Thoracic aorta (tissue), 2 donors: ENCODE measurements at places on chromosomes 12 and 14.

DNA sequence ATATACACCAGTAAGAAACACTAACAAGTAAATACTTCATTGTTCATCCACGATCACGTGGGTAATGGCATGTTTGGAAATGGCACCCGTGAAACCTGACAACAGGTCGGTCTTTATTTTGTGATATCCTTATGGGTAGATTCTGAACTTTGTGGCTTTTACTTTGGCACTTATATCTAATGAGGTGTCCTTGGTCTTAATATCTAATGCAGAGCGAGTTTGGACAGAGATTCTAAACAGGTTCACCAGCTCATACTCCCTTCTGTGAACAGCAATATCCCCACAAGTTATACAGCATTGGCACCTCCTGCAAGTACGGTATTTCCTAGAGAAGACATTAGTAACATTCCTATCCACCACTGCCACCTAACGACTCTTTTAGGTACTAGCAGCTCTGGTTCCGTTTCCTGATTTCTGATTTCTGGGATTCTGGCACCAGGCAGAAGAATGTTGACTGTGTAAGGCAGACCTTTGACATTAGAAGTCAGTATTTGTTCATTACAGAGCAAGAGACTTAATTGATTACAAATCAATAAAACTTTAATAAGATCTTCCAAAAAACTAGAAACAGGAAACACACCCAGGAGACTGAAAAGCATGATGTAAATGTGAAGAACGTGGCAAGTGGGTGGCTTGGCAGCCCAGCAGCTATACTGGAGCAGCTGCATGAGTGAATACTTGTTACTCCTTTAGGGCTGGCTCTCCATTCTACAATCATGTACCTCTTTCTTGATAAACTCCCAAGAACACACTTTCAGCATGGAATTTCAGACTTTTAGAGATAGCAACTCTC is 2.5 kb downstream of the ANG start:
- DNase-seq = no peak

DNA sequence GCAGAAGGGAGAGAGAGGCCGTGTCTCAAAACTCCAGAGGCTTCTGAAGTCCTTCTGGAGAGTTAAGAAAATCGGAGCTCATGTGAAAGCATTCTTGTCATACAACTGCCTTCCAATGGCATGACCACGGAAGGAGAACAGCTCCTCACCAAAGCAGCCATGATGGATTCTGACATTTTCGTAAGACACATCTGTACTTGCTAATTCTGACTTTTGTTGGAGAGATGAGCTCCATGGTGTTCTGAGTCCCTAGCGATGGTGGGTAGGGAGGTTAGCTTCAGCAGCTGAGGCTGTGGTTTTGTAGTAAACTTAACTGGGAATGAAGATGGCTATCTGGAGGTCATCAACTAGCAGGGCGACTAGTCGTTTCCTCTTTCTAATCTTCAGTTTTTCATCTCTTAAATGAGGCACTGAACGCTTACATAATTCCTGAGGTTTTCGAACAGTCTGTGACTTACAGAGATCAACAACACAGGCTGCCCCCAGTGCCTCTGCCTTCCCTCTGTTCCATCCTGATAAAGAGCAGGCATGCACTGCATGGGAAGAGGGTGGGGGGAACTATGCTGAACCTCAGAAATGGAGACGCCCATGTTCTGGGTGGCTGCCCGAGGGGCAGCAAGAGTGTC is 28.6 kb upstream of the DICER1 start:
- DNase-seq = no peak

- no peak for DNase-seq
Observed at GRCh38 chr14:48937541-48938195, 648.5 kb downstream of the RPS29 start.

GRCh38 chr12:3920351-3921150 is 47.4 kb upstream of the PARP11 start:
- DNase-seq = no peak

GRCh38 chr12:95966287-95966870 is 23.2 kb downstream of the AMDHD1 start:
- DNase-seq = no peak

DNA sequence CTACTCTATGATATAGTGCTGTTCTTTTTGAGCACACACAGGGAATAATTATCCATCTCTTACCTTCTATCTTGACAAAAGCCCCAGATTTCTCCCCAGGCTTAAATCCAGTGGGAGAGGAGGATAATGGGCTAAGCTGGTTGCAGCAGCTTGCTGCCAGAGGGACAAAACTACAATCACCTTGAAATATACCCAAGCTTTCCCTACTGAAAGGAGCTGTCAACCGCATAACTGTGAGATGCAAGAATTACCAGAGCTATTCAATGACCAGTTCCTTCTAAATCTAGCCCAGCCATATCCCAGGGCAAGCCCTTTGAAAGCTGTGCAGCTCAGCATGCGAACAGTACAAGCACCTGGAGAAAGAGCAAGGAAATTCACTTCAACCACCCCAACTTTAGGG is 943 bp upstream of the MGAT4C start:
- no peak for DNase-seq

- DNase-seq = no peak
Observed at GRCh38 chr12:64890873-64891468, 66.5 kb downstream of the TBC1D30 start.

GRCh38 chr14:65560340-65561027 is 148.0 kb downstream of the FUT8 start:
- DNase-seq = no peak

DNA sequence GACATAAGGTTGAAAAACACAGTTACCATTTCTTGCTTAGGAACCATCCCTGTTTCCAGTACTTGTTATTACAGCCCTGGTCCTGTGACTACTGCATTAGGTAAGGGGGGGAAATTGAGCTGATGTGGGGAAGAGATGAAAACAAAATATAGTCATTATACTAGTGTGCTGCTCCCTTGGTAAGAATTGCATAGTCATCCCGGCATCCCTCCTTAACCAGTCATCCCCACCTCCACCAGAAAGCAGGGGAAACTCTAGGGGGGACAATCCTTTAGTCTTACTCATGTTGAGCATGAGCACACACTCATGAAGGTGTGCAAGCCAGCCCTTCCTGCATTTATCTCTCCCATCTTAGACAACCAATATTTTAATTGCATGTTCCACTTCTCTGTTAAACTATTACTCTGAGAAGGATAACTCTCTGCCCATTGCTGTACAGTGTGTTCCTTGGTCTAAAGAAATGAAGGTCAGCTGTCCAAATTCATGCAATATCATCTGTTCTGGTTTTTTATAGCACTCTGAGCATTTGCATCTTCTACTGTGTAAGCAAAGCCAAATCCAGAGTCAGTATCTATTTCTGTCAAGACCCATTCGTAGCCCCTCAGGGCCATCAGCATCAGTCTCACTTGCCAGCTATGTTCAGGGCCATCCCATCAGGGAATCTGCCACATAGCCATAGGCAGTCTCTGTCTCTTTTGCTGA is 46.8 kb downstream of the TMEM30B start:
- no peak for DNase-seq

- DNase-seq = no peak
Observed at GRCh38 chr12:88924162-88924561, 343.9 kb upstream of the KITLG start.

GRCh38 chr12:43287706-43288383 is 264.2 kb downstream of the ADAMTS20 start:
- DNase-seq = no peak

GRCh38 chr12:116977465-116978380 is 67.0 kb downstream of the FBXW8 start:
- DNase-seq = no peak

GRCh38 chr12:121825041-121825523 is 21.3 kb downstream of the SETD1B start:
- no peak for DNase-seq

GRCh38 chr14:53190938-53191337 is 37.8 kb upstream of the DDHD1 start:
- DNase-seq = no peak

GRCh38 chr12:21296751-21297406 is 37.8 kb downstream of the SLCO1A2 start:
- DNase-seq = no peak

- no peak for DNase-seq
Observed at GRCh38 chr14:75279153-75279762, 630 bp downstream of the FOS start.

- no peak for DNase-seq
Observed at GRCh38 chr12:94649349-94650142, 811 bp downstream of the TMCC3 start.

- no peak for DNase-seq
Observed at GRCh38 chr12:13211859-13212664, 15.5 kb downstream of the EMP1 start.

DNA sequence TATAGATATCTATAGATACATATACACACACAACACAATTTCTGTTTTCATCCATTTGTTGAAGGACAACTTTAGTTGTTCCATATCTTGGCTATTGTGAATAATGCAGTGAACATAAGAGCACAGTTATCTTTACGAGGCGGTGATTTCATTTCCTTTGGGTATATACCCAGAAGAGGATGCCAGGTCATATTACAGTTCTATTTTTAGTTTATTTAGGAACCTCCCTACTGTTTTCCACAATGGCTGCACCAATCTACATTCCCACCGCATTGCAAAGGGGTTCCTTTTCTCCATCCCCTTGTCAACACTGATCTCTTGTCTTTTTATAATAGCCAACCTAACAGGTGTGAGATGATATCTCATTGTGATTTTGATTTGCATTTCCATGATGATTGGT is 143.4 kb upstream of the ARHGAP5 start:
- no peak for DNase-seq

DNA sequence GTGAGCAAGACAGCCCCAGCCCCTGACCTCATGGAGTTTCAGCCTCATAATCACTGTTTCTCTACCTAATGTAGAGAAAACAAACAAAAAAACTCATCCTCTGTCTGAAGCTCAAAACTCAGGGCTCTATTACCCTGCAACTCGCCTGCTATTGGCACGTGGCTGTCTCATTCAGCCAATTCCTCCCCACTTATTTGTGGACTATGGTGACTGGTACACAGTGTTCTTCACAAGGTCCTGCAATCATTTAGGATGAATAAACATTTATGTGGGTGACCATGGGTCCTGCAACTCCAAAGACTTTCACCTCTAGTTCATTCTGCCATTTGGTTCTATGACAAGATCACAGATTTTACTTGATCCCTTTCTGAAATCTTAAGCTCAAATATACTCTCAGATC is 4.7 kb downstream of the PPP2R3C start:
- no peak for DNase-seq

GRCh38 chr12:60101715-60102114 is 505.9 kb downstream of the SLC16A7 start:
- DNase-seq = no peak

- no peak for DNase-seq
Observed at GRCh38 chr12:107326237-107326636, 232.9 kb upstream of the CRY1 start.

DNA sequence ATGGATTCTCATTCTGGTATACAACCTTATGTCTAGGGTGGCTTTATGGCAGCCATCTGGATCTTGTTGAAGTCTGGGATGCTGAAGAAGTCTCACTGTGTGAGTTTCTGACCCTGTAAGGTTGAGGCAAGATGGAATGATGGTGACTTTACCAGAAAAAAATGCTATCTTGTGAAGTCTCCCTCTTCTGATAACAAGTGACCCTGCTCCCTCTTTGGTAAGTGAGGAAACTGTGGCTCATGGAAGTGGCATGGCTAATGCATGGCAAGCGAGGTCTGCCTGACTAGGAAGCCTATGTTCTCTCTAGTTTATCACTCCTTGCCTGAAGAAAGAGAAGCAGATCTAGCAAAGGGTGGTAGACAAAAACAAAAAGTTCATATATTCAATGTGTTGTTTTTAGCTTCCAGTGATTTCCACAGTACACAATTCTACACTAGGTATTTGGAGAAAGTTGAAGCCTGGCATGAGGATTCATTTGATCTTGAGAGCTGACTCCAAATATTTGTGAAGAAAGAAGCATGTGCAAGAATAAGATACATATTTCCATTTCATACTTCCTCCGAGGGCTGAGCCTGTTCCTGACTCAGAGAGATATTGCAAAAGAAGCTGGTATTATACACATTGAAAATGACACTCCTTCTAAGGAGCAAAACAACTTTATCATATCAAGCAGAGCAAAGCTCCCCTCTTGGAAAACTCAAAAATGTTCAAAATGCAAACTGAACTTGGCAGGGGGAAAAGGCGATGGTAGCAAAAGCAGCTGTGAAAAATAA is 63.6 kb downstream of the HELB start:
- DNase-seq = no peak

DNA sequence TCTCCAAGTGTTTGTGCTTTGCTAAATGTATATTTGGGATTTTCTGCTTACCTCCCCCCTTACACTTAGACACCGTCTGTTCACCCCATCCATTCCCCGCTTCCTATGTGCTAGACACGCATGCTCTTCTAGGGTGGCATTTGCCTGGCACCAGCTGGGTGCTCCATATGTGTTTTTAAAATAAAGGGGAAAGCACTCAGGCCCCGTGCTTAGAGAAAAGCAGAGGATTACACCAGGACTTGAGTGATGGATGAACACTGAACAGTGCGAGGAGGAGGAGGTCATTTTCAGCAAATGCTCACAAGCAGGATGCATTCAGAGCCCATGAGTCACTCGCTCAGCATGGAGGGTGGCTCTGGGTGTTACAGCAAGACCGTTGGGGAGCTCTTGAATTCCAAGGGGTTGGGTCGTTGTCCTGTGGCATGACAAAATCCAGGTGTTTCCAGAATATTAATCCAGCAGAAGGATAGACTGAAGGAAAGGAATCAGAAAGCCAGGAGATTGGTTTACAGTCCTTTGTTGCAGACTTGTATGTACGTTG is 2.9 kb upstream of the BDKRB1 start:
- DNase-seq = no peak

- no peak for DNase-seq
Observed at GRCh38 chr12:96514328-96514727, 25.0 kb downstream of the CFAP54 start.

GRCh38 chr12:2389079-2389790 is 336.4 kb downstream of the CACNA1C start:
- DNase-seq = no peak

GRCh38 chr12:23770202-23770938 is 179.1 kb downstream of the SOX5 start:
- DNase-seq = no peak

DNA sequence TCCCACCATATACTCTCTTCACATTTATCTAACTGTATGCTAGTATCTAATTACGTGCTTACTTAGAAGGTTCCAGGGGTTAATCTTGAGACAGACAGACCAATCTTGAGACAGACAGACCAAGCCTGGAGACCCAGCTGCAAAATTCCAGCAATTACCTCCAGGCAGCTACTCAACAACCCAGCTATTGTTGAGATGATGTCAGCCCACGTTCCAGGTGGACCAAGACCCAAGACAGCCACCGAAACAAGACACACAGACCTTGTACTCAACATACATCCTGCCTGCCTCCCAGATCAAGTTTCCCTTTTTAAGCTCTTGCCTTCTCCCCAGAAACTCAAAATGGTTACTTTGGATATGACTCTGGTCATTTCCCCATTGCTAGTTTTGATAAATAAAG is 64.9 kb upstream of the VASH1 start:
- no peak for DNase-seq

DNA sequence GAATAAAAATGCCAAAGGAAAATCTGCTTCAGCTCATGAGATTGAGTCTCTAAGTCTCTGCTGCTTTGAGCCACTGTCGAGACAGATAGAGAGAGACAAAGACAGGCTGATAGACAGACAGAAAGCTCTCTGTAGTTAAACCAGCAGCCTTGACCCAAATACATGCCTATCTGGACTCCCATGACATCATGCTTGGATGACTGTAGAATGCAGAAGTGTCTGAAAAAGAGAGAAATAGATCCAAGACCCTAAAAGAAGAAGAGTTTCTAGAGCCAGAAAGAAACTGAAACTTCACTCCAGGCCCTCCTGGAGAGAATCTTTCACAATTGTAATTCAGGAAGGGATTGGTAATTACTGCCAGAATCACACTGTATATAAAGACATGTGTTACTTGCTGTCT is 122.6 kb upstream of the PLXNC1 start:
- DNase-seq = no peak

- DNase-seq = no peak
Observed at GRCh38 chr12:31362759-31363415, 36.9 kb upstream of the SINHCAF start.
